ENCODE measurements at places on chromosomes 7 and 10. TPM values are rescaled to one million over a fixed set of nuclear protein-coding genes. Genes with fewer than 3 reads are reported as not detected.
A peak's percentile ranks its signal among the peaks of the same experiment; 100 is the strongest.

The CRYGN gene
- total RNA-seq, result 0.16 TPM

- no peak for DNase-seq
Measured at GRCh38 chr7:49770838-49771237, 2.6 kb upstream of the VWC2 start.

- DNase-seq, result peak; percentile 49
Measured at GRCh38 chr7:498678-499641, 20.7 kb downstream of the PDGFA start.

GRCh38 chr7:80900583-80901576, 18.0 kb downstream of the SEMA3C start:
- peak; percentile 88 for DNase-seq

- no peak for DNase-seq
Measured at GRCh38 chr7:134722786-134723322, 56.6 kb upstream of the CALD1 start.

The GRB10 gene
- total RNA-seq, result 20.1 TPM

- DNase-seq, result peak; percentile 93
Measured at GRCh38 chr7:155230169-155230593, 67.5 kb upstream of the INSIG1 start.

The HMX2 gene
- total RNA-seq, result not detected

DNA sequence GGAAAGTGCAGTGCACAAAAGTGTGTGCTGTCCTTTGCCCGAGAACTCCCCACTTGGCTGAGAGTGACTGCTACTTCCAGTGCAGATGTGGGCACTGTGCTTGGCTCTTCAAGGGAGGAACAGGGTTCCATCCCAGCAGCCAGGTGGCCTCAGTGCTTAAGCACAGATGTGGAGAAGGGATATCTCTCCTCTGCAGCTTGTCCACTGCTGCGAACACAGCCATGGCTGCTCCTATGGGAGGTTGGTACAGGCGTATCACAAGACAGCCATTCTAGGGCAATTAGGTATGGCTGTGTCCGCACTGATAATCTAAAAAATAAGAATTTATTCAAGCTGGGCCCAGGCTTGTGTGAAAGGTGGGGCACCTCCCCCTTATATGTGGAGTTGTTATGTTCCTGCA, 66.6 kb downstream of the GLCCI1 start:
- no peak for DNase-seq

DNA sequence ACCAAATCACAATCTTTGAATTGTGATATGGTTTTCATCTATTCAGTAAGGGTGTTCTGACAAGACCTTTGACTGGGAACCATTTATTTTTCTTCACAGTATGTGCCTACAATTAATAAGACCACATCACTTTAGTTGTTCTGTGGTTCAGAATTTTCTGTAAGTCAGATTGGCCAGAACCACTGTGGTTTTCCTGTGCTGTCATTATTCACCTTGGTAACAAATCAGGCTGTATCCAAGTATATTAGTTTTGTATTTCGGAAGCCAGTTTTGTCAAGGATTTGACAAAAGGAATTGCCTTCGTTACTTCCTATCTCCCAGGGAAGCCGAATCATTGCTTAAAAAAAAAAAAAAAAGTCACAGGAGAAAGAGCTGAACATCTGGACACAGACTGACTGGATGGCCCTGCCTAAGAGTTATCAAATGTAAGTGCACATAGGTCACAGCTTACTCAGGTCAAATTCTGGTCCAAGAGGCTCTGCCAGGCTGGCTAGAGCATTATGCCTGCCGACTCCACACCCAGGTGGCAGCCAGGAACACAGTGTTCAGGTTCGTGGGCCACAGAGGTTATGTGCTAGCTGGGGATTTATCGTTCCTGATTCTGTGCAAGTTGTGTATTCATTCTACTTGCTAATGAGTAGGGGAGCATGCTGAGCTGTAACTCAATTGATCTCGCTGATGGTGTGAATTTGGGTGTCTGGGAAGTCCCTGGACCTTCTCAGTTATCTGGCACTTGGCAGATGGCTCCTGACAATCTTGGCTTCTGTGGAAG, 175.3 kb downstream of the JAZF1 start:
- peak; percentile 40 for DNase-seq

The FXYD4 gene
- total RNA-seq, result not detected

DNA sequence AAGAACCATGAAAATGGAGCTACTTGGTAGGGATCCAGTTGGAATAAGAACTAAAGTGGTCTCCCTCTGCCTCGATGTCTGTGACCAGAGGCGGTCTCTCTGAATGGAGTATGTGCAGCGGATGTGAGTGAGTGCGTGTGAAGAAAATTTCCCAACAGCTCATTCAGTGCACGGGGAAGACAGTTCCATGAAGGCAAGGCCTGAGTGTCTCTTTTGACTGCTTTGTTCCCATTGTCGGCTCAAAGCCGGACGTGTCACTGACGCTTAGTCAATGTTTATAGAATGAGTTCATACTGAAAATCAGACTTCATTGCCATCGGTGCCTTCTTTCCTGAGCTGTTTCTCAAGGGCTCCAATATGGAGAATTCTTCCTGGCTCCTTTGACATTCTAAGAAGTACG, 55.3 kb upstream of the GRB10 start:
- peak; percentile 73 for DNase-seq

GRCh38 chr10:124045276-124045675, 48.1 kb downstream of the CHST15 start:
- no peak for DNase-seq

The ABHD11 gene
- total RNA-seq, result 14.8 TPM

GRCh38 chr7:69776611-69777010, 178.3 kb downstream of the AUTS2 start:
- peak; percentile 84 for DNase-seq

- no peak for DNase-seq
Measured at GRCh38 chr7:70994176-70994575, 137.8 kb upstream of the GALNT17 start.

DNA sequence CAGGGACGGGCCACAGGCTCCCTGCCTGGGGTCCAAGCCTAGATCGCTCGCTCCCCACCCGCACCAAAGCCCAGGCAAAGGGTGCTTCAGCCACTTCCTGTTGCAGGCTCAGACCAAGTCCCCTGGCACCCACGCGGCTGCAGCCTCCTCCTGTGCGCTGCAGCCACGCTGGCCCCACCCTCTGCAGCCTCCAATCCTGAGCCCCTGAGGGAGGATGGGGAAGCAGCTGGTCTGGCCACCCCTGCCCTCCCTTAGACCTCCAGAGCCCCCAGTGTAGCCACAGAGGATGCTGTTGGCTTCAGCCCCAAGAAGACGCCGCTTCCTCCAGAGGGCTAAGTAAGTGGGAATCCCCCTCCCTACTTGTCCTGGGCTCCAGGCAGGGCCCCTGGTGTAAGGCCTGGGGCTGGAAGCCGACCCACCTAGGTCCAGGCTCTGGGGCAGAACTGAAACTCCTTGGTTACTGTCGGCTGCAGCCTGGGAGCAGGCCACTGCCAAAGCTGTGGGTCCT, 9.4 kb downstream of the LIMK1 start:
- no peak for DNase-seq

- DNase-seq, result no peak
Measured at GRCh38 chr10:121599947-121600346, 1.7 kb upstream of the FGFR2 start.

The UCN3 gene
- not detected for total RNA-seq

The ARMC3 gene
- 0.25 TPM for total RNA-seq

The OR13A1 gene
- not detected for total RNA-seq

- no peak for DNase-seq
Measured at GRCh38 chr7:146053492-146053891, 63.1 kb upstream of the CNTNAP2 start.

GRCh38 chr7:17745610-17746009, 194.7 kb downstream of the SNX13 start:
- DNase-seq, result no peak

- no peak for DNase-seq
Measured at GRCh38 chr7:85573844-85574243, 387.0 kb upstream of the SEMA3D start.

The ZNF503 gene
- 29.8 TPM for total RNA-seq

DNA sequence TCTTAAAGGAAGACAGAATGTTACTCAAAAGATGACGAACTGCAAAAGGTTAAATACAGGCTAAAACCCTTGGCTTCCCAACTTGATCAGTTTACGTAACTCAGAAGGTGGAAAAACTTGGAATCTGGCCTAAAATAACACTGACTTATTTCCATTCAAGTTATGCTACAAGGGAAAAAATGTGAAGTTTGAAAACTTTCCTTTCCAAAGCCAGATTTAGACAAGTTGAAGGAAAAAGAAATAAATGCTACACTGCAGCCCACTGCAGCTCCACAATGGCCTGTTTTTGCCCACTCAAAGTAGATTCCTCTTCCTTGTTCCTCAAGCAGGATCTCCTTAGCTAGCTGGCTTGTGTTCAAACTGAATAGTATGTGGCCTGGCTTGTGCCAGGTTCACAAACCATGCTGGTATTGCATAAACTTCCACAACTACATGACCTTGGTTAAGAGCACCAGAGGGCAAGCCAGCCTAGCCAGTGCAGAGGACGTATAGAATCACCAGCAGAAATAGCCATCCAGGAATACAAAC, 166.2 kb downstream of the CPEB3 start:
- DNase-seq, result peak; percentile 96

DNA sequence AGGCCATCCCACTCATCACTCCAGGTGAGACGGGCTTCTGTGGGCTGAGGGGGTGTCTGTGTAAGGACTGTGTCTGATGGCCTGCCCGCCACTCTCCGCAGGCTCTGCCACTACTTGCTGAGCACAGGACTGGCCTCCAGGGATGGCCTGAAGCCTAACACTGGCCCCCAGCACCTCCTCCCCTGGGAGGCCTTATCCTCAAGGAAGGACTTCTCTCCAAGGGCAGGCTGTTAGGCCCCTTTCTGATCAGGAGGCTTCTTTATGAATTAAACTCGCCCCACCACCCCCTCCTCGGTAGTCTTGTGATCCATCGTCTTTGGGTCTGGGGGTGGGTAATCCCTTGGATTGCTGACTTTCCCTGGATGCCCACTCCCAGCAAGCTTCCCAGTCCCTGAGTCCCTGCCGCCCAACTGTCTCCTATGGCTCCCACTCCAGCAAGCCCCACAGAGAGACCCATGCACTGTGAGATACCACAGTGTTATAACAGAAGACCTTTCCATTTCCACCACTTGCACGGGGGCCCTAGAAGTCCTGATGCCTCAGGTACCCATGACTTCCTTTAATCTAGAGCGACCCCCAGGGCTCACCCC, 4.7 kb downstream of the FXYD4 start:
- no peak for DNase-seq

The IFIT3 gene
- 88.3 TPM for total RNA-seq

- DNase-seq, result no peak
Measured at GRCh38 chr10:102408728-102409603, 9.6 kb downstream of the PSD start.

GRCh38 chr10:42962110-42962901, 114.6 kb upstream of the RET start:
- no peak for DNase-seq

DNA sequence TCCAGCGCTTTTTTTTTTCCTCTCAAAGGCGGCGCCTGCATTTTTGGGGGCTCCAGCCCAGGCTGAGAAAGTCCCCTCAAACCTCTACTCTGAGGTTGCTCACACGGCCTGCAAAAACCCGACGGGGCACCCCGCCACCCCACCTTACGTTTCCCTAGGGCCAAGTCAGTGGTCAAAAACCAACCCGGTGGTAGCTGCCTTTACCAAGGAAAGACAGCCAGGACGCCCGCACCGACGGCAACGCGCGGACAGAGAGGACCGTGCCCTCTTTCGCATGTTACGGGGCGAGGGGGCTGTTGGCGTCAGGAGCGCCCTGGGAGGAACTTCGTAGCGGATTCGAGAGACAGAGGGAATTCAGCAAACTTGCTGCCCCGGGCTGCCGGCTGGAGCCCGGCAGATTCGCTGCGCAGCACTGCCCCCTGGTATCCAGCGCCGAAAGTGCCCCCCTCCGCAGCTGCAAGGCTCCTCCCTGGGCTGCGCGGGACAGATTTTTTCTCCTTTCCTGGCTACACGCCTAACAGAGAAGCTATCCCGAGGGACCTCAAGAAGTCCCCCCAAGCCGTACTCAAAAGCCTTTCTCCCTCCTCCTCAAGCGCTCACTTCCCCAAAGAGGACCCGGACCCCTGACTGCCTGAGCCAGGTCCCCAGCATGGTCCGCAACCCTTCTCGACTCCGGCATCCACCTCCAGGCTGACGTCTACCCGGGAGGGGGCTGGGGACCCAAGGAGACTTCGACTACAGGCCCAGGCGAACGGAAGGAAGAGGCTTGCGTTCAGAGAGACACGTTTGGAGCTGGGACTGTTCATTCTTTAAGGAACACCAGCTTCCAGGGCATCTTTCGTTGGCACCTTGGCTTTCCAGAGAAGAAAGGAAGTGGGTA, 27.7 kb upstream of the VAX1 start:
- peak; percentile 20 for DNase-seq

The KIAA1549 gene
- 3.7 TPM for total RNA-seq

GRCh38 chr7:127979113-127979727, 52.0 kb downstream of the LRRC4 start:
- no peak for DNase-seq

The MYPN gene
- 1.7 TPM for total RNA-seq

The ELMO1 gene
- 1.3 TPM for total RNA-seq
